ENCODE measurements at places on chromosomes 4 and X.

- DNase-seq = no peak
Observed at GRCh38 chrX:150984169-150984824, 1.2 kb downstream of the HMGB3 start.

DNA sequence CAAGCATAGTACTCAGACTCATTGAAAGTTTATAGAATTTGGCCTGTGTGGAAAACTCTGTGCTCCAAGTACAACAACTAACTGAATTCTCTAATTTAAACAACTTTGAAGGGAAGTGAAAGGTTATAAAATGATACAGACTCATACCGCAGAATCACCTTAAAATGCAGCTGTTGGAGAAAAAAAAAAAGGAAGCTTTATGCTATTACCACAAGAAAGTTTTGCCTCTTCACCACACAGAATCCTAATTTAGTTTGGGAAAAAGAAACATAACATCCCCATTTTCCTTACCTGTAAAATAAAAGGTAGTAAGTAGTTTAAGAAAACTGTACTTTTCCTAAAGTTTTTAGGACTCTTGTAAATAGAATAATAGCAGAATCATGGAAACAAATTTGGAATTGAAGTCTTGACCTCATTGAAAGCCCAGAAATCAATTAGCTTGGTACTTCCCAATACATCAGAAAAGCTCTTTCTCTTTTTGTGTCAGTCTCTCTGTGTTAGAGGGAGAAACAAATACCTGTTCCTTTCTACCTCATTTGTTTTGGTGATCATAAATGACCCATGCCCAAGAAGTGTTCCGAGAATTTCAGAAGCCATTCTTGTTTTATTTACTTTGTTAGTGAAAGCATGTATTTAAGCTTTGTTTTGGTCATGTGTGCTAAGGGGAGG is 78.8 kb downstream of the NFKB1 start:
- no peak for DNase-seq

DNA sequence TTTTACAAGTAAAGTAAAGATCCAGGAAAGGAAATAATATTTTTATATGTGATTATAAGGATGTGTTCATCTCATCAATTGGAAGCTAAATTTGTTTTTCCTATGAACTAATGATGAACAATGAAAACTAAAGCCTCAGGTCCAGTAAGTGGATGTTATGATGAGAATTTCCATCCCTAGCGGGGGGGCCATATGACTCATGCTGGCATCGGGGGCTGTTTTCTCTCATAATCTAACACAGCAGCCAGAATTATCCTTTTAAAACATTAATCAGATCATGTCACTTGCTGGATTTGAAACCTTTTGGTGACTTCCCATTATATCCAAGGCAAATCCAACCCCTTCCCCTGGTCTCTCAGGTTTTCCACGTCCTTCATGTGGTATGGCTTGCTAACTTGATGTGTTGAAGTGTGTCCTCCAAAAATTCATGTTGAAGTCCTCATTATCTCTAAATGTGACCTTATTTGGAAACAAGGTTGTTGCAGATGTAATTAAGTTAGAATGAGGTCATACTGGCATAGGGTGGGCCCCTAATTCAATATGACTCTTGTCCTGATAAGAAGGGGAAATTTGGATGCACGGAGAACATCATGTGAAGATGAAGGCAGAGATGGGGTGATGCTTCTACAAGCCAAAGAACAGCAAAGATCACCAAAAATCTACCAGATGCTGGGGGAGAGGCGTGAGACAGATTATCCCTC is 96.8 kb downstream of the AKAP4 start:
- DNase-seq = no peak

GRCh38 chrX:129637217-129638109 is 17.3 kb downstream of the APLN start:
- DNase-seq = no peak

DNA sequence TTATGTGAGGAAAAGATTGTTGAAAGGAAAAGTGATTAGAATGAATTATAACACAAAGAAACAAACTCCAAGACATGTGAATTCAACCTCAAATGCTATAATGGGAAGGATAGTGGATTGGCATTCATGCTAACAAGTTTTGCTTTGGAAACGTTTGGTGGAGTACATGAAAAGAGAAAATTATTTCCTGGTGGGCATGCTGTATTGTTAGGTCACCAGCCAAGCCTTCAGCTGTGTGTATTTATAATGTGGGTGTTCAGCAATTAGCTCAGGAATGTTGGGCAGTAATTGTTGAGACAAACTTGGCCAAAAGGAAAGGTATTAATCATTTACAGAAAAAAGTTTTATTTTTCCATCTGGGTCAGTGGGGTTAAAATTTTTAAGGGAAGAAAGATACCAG is 198.9 kb upstream of the ARSJ start:
- DNase-seq = no peak

GRCh38 chr4:86834901-86835300 is 14.3 kb downstream of the SLC10A6 start:
- no peak for DNase-seq

- no peak for DNase-seq
Observed at GRCh38 chrX:41352329-41352838, 18.4 kb downstream of the DDX3X start.

GRCh38 chrX:131577999-131578734 is 34.3 kb downstream of the OR13H1 start:
- no peak for DNase-seq

DNA sequence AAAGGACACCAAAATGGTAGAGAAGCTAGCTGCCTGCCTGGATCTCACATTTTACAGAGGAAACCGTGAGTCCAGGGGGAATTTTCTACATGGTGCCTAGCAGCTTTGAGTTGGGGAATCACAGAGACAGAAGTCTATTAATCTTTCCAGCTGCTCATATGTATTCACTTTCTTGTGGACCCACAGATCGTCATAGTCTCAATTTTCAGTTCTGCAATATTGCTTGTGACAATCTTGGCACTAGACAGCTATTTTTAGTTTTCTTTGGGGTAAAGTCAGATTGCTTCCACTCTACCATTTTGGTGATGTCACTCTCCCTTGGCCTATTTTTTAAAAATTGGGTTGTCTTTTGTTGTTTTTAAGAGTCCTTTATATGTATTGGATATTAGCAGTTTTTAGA is 233.4 kb upstream of the STK26 start:
- DNase-seq = no peak

DNA sequence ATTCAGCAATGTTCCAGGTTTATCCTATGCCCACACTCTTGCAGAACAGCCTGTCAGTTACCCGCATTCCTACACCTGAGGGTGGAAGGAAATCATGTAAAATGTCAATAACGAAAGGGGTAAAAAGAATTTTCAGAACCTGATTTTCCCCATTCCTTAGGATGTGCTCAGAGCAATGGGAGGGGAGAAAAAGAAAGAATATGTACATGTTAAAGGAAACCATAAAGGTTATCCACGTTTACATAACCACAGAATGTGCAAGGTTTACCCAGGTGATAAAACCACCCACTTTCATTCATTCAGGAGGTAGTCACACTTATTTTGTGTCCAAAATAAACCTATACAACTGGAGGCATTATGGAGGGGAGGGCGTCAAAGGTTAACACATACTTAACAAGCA is 335.5 kb downstream of the ZNF674 start:
- no peak for DNase-seq

- peak; percentile 14 for DNase-seq
Observed at GRCh38 chrX:74421036-74421739, at the start of gene SLC16A2. TSS of gene SLC16A2 (plus strand) at chrX:74421493. CDS start at chrX:74421638, 145 bp downstream.

DNA sequence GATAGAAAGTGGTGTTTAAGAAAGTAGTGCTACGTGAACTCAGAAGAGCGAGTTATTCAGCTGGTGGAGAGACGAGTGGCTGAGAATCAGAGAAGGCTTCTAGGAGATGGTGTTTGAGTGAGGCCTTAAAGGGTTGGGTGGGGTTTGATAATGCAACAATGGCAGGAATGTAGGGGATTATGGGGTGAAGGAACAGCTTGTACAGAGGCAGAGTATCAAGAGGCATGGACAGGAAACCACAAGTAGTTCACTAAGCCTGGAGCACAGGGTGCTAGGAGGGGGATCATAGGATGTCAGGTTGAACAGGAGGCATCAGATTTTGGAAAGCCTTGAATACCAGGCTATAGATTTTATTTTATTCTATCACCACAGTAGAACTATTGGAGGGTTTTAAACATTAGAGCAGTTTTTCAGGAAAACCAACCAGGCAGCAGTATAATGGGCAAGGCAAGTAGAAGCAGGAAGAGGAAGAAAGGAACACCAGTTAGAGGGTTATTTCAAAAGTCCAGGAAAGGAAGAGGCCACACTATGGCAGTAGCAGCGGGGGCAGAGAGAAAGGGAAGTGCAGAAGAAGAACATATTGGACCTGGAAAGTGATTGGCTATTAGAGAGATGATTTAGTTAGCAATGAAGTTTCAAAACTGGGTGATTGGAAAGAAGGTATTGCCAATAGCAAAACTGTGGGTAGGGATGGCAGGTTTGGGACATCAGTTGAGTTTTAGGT is 99.2 kb downstream of the DOCK11 start:
- DNase-seq = no peak
